Activated T-cell treated with anti-CD3 and anti-CD28 coated beads for 24 hours (primary cell): ENCODE measurements at places on chromosomes 11 and 22.

DNA sequence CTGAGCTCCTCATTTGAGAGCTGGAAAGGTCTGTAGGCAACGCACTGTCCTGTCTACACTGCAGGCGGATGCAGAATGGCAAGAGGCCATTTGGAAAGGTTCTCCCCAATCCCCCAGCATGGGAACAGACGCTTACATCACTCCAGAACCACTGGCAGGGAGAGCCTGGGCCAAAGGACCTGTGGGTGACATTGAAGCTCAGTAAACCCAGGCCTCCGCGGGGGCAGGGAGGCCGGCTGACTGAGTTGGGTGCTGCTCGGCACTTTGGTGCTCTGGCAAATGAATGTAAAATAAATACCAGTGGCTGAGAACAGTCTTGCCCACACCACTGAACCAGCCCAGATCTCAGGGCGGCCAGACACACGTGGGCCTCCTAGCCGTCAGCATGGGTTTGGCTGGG is 22.4 kb downstream of the TOM1 start:
- no peak for DNase-seq

GRCh38 chr11:8671651-8672062 is 10.8 kb downstream of the TRIM66 start:
- no peak for DNase-seq

- DNase-seq, result no peak
Observed at GRCh38 chr22:33606504-33606903, 313.8 kb downstream of the LARGE1 start.

DNA sequence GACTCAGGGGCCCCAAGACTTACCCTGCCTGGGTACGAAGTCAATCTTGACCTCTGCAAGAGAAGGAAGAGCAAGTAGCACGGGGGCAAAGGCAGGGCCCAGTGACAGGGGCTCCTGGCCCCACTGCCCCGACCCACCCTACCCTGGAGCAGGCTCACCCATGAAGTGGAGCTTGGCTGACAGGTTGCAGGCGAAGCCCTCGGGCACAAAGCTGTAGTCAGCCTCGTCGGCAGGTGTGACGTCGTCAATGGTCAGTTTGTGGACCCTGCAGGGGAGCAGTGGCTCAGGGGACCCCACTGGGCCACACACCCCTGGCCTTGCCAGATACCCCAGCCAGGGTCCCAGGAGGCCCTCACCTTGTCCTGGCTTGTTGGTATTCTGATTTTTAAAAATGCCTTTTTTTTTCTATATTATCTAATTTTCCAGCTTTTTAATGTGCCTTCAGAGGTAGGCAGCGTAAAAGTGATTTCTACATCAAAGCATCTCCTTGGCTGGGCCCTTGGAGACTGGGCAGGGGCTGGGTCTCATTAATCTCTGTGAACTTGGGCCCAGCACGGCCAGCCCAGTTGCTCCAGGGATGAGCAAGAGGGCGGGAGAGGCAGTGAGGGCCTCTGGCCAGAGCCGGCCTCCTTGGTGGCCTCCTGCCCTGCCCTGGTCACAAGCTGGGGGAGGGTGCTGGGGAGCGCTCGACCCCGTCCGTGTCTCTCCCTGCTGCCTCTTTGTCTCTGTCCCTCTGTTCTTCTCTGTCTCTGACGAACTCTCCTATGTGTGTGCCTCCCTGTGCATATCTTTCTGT is 11.3 kb downstream of the MYBPC3 start:
- DNase-seq, result no peak

DNA sequence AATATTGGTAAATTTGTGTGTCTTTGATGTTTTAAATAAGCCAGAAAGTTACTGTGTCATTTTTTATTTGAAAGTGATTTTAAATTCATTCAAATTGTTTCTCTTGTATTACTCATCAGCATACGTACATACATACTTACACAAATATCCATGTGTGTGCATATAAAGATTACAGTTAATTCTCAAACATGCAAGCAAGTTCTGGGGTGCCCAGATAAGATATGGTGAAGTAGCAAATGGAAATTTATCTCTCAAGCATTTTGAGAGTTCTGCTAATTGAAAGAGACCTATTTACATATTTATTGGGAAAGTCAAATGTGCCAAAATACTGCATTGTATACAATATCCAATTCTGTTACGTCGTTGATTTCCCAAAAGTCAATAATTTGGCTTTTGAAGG is 1024.0 kb upstream of the CNTN5 start:
- no peak for DNase-seq

DNA sequence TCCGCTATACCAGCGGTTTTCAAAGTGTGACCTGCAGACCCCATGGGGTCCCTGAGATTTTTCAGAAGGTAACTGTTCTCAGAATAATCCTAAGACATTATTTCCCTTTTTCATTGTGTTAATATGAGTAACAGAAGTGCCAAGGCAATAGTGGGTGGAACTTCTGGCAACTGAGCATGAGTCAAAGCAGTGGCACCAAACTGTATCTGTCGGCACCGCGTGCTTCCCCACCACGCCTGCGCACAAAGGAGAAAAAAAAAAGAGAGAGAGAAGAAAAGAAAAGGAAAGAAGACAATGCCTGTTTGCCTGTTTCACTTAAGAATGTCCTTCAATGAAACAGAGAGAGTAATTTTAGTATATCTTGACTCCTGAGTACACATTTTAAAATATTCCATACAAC is 679.9 kb downstream of the OPCML start:
- DNase-seq, result no peak

DNA sequence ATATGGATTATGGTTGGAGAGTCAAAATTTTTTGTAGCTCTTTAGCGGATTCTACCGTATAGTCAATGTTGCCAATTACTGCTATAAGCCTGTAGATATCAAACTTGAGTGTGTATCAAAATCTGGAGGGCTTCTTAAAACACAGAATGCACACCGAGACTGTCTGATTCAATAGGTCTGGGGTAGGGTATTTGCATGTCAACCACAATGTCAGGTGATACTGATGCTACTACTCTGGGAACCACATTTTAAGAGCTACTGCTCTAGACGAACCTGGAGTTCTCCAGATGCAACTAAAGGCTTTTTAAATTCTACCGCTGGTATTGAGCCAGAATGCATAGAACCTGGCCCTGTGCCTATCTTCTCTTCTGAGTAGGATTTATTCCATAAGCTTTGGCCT is 15.8 kb upstream of the MS4A4A start:
- no peak for DNase-seq

- no peak for DNase-seq
Observed at GRCh38 chr11:100585728-100586127, 101.4 kb upstream of the ARHGAP42 start.

GRCh38 chr22:19818324-19819207 is 36.1 kb downstream of the GNB1L start:
- DNase-seq, result no peak

- no peak for DNase-seq
Observed at GRCh38 chr11:108825381-108825780, 160.5 kb downstream of the DDX10 start.

DNA sequence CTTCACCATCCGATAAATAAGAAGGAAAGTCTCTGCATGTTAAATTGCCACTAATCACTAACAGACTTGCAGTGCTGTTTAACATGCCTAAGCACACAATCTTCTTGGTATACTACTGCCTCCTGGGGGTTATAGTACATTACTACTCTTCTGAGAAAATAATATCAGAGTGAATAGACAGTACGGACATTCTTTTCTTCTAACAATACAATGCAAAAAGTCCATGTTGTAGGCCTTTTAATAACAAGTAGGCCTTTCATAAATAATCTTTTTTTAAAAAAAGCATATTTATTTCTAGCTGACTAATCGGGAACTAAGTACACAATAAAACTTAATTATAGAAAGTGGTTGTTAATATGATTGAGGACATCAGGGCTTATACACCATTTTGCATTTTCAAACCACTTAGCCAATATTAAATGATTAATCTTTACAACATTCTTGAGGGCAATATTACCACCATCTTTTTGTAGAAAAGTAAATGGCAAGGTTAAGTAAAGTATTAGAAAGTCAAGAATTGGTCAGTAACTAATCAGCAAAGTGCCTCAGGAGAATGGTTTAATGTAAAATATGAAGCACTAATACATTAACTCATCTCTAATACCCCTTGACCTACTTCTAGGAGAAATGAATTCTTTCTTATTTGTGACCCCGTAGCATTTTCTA is 84.7 kb downstream of the TTC28 start:
- DNase-seq, result no peak

- no peak for DNase-seq
Observed at GRCh38 chr22:19062139-19062942, 59.9 kb downstream of the DGCR2 start.

- DNase-seq, result no peak
Observed at GRCh38 chr11:60925868-60926267, 1.6 kb downstream of the TMEM132A start.

- no peak for DNase-seq
Observed at GRCh38 chr22:38111925-38112355, 1.5 kb upstream of the BAIAP2L2 start.

- DNase-seq, result no peak
Observed at GRCh38 chr22:27461470-27461869, 340.1 kb downstream of the MN1 start.

DNA sequence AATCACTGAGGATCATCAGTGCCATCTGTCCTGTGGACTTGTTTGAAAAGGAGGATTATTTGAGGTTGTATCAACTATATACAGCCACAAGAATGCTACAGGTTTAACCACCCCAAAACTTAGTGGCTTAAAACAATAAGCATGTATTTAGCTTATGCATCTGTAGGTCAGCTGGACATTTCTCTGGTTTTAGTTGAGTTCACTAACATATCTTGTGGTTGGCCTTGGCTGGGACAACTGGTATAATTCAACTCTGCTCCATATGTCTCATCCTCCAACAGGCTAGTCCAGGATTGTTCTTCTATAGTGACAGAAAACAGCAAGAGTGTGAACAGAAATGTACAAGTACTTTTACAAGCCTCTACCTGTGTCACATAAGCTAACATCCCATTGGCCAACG is 49.9 kb upstream of the SOX6 start:
- DNase-seq, result no peak

DNA sequence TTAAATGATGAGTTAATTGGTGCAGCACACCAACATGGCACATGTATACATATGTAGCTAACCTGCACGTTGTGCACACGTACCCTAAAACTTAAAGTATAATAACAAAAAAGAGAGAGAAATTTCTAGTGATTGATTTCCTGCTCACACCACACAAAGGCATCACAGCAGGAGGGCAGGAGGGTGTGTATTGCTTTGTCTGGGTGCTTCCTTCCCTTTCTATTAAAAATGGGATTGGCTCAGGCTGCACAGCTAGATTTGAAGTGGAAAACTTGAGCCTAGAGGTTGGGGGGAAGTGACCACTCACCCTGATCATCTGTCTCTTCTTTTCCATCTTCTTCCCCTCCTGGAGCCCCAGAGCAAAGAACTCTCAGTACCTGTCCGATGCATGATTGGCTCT is 944 bp upstream of the SCGB1D2 start:
- no peak for DNase-seq

GRCh38 chr11:56783448-56784041 is 35.0 kb upstream of the OR9G4 start:
- DNase-seq, result no peak
